ENCODE measurements at places on chromosomes 16 and 17. TPM values are rescaled to one million over a fixed set of nuclear protein-coding genes. Genes with fewer than 3 reads are reported as not detected.

DNA sequence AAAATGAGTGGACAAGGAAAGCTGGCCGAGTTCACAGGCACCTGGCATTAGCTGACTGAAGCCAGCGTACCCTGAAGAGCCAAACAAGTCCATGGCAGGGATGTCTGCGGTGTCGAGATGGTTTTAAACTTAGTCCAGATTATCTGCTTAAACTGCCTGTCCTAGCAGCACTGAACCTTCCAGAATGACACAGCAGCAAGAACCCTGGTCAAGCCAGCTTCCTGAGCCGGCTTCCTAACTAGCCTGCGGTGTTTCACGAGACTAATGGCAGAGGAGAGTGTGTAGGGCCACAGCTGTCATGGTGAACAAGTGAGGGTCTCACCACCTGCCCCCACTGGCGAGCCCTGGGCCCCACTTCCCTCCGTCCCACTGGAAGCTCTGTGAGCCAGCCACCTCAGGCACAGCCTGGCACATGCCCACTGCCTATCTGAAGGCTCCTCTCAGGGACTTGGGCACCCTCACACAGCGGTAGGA lies 28.8 kb upstream of the MTSS2 start:
- DNase-seq = no peak

DNA sequence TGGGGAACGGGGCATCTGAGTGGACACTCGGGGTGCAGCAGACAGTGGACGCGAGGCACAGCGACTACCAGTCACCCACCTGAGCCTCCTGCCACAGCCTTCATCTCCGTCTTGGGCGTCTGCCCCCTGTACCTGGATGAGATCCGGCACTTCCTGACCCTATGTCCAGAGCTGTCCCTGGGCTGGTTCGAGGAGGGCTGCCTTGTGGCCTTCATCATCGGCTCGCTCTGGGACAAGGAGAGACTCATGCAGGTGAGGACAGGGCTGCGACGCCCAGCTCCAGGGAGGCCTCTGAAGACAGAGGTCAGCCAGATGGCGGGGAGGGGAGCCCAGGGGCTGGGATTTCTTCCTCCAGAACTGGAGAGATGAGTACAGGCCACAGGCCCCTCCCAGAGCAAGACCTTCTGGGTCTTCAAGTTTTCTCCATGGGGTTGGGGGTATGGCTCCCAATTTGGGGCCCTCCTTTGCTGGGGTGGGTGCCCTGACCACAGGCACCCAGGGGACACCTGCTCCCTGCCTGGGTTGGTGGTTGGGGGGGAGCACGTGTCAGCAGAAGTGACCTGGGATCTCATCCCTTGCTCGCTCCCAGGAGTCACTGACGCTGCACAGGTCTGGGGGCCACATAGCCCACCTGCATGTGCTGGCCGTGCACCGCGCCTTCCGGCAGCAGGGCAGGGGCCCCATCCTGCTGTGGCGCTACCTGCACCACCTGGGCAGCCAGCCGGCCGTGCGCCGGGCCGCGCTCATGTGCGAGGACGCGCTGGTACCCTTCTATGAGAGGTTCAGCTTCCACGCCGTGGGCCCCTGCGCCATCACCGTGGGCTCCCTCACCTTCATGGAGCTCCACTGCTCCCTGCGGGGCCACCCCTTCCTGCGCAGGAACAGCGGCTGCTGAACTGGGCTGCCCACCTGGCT lies 1.9 kb downstream of the AANAT start:
- no peak for DNase-seq

DNA sequence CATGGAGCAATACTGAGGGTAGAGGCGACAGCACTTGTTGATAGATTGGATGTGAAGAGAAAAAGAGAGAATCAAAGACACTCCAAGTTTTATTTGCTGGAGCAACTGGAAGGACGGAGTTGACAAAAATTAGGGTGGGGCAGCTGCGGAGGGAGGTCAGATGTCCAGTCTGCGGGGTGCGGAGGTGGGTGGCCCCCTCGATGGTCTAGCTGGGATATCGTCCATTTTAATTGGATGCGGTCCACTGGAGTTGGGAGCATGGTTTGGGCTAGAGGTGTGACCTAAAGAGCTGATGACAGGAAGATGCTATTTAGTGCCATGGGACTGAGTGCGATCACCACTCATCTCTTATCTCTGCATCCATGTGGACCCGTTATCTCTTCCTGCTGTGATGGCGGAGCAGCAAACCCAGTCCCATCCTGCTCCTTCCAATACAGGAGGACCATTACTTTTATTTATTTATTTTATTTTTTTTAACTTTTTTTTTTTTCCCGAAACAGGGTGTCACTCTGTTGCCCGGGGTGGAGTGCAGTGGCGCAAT lies 48.3 kb upstream of the CBX4 start:
- no peak for DNase-seq

- DNase-seq = no peak
Observed at GRCh38 chr17:2994441-2994840, 69.0 kb downstream of the OR1D5 start.

DNA sequence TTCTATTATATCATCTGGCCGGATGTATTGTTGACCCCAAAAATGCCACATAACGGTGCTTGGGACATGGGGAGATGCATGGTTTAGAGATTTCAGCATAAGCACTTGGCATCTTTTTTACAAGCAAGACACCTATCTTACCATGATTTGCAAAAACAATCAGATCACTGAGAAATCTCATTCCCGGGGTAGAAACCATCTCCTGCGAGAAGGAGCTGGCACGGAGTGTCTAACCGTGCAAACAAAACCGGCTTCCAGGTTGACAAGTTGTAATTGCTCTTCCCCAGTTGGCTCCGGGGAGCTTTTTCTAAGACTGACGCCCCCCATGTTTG lies 1.0 kb downstream of the SLC16A6 start:
- no peak for DNase-seq

DNA sequence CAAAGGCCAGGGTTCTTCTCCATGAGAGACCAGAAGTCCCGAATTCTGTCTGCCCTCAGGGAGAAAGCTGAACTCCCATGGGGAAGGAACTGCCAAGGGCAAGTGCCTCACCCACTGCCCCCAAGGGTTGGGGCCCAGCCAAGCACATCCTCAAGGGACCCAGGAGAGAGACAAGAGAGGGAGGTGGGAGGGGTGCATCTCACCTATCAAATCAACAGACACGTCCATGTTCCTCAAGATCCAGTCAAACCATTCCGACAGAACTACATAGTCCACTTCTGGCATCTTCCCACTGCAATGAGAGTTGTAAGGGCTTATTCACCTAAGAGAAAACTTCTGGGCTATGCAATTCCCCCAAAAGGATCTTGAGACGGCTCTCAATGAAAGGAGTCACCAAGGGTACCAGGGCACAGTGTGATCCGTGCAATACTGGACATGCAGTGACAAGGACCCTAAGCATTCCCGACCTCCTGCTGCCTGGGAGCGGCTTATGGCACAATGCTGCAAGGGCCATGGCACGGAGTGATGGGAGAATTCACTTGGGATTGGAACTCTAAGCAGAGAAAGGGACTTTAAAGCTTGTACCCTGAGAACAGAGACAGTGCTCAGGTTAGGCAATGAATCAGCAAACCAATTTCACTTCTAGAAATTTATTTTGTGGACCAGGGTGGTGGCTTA lies 32.2 kb downstream of the TK2 start:
- no peak for DNase-seq

- DNase-seq = no peak
Observed at GRCh38 chr17:79470754-79471153, 140.1 kb downstream of the RBFOX3 start.

GRCh38 chr16:52492789-52493357 lies 54.1 kb downstream of the TOX3 start:
- DNase-seq = no peak

GRCh38 chr17:13500947-13501346 lies 100.8 kb downstream of the HS3ST3A1 start:
- no peak for DNase-seq

- no peak for DNase-seq
Observed at GRCh38 chr16:10107081-10107480, 75.1 kb downstream of the GRIN2A start.

DNA sequence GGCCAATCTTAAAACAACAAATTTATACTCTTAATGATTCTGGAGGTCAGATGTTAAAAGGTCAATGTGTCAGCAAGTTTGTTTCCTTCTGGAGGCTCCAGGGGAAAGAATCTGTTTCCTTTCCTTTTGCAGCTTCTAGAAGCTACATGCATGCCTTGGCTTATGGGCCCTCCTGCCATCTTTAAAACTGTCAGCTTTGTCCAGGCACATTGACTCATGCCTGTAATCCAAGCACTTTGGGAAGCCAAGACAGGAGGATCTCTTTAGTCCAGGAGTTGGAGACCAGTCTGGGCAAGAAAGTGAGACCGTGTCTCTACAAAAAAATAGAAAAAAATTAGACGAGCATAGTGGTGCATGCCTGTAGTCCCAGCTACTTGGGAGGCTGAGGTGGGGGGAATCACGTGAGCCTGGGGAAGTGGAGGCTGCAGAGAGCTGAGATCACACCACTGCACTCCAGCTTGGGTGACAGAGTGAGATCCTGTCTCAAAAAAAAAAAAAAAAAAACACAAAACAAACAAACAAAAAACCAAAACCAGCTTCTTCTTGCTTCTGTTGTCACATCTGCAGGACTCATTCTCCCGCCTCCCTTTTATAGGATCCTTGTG lies 58.3 kb downstream of the NOS2 start:
- DNase-seq = no peak

DNA sequence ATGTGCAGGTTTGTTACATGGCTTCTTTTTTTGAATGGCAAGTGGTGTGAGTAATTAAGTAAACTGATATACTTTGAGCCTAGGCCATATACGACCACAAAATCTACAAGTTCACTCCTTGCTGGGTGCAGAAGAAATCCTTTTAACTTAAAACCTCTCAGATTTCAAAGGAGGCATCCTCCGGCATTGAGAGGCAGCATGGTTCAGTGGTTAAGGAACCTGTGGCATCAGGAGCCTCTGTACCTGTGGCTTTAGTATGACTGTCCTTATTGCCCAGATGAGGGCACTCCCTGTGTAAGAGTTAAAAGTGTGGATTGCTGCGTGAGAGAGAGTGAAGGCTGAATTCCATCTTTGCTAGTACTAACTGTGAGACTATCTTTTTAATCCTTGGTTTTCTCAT lies 3.3 kb downstream of the NLRP1 start:
- DNase-seq = no peak

GRCh38 chr16:4377573-4378154 lies 6.0 kb downstream of the VASN start:
- no peak for DNase-seq

DNA sequence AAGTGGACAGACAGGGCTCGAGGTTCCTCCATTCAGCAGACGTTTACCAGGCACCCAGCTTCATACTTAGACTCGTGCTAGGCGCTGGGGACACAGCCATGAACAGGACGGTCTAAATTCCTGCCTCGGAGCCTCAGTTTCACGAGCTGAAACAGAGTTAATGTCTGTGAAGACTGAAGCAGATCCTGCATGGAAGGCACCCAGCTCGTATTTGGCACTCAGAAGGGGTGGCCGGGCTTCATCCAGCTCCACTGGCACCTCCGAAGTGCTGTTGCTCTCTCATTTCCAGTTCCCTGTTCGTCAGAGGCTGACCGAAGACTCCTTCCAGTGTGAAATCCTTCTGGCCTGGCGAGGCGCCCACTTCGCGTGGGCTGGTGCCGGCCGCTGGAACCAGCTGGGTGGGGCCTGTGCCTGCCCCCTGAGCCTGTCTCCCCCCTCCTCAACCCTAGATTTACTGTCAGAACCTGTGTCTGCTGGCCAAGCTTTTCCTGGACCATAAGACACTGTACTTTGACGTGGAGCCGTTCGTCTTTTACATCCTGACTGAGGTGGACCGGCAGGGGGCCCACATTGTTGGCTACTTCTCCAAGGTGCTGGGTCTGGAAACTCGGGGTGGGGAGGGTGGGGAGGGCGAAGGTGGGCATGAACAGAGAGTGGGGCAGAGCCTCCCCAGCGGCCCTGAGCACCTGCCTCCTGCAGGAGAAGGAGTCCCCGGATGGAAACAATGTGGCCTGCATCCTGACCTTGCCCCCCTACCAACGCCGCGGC lies 5.8 kb downstream of the PRSS8 start:
- DNase-seq = no peak

- no peak for DNase-seq
Observed at GRCh38 chr16:58197314-58198012, 443 bp downstream of the CSNK2A2 start.

DNA sequence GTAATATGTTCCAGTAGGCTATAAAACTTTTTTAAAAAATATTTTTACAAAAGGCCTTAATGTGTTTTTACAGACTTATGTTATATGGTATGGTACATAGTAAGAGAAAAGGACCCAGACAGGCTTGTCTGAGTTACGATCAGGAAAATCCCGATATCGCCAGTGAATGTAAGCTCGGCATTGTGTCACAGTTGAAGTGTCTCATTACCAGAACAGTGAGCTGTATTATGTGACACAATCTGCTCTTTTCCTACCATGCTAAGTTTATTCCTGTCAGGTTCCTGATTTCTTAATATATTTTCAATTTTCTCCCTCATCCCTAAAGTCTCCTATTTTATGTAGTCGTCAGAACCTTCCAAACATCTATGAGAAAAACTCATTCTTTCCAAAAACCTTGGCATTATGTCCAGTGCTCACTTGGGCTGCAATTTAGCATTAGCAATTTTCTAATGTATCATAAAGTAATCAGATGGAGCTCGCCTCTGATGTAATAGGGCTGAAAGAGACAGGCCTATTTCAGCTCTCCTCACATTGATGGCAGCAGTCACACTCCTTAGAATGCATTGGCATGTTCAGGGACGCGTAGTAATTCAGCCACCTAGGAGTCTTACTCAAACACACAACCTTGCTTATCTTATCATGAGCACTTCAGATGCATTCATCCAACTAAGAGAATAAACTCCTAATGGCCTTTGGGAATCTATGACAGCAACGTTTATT lies 147.6 kb upstream of the NOG start:
- DNase-seq = no peak

DNA sequence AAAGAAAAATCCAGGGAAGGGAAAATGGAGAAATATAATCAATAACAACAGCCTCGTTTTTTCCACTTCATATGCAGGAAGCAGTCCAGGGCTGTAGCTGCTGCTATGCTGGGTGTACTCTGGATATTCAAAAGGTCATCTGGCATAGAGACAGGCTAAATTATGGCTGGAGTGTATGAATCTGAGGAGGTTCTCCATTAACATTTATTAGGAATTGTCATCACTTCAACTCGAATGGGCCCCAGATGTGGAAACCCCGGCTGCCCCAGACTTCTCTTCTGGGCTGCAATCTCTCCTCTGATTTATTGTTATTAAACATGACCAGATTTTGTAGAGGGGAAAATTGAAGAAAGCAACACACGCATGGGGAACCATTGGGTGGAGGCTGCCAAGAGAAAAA lies 33.5 kb upstream of the SKAP1 start:
- DNase-seq = no peak

DNA sequence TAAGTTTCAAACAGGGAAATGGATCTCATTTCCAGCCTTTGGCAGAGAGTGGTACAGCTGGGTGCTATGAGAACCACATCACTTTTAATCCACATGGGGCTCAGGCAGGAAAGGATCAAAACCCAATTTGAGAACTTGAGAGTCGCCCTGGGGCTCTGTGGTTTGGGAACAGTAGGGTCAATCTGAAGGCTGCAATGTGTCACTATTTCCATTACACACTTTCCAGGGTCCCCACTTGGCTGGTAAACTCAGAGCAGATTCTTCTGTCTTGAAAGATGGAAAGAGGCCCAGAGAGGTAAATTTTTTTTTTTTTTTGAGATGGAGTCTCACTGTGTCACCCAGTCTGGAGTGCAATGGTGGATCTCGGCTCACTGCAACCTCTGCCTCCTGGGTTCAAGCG lies 6.7 kb upstream of the HIGD1B start:
- DNase-seq = no peak

The SLC6A2 gene
- not detected for total RNA-seq

The NPIPB13 gene
- 0.47 TPM for total RNA-seq

The PPP1R27 gene
- total RNA-seq = not detected

The CFAP52 gene
- total RNA-seq = not detected

The SYT17 gene
- 5.8 TPM for total RNA-seq

The ZBTB4 gene
- 41.8 TPM for total RNA-seq

The SPNS2 gene
- total RNA-seq = 69.1 TPM

The B3GNT9 gene
- 5.3 TPM for total RNA-seq

The RIPOR1 gene
- total RNA-seq = 181 TPM

All from glomerular endothelial cell (primary cell).